ENCODE measurements at places on chromosomes 12 and 14.
A peak's percentile ranks its signal among the peaks of the same experiment; 100 is the strongest.

- DNase-seq = peak; percentile 32
Measured at GRCh38 chr12:90978117-90978770, 23.3 kb upstream of the CCER1 start.

- DNase-seq = no peak
Measured at GRCh38 chr14:94050231-94050880, 24.2 kb downstream of the OTUB2 start.

DNA sequence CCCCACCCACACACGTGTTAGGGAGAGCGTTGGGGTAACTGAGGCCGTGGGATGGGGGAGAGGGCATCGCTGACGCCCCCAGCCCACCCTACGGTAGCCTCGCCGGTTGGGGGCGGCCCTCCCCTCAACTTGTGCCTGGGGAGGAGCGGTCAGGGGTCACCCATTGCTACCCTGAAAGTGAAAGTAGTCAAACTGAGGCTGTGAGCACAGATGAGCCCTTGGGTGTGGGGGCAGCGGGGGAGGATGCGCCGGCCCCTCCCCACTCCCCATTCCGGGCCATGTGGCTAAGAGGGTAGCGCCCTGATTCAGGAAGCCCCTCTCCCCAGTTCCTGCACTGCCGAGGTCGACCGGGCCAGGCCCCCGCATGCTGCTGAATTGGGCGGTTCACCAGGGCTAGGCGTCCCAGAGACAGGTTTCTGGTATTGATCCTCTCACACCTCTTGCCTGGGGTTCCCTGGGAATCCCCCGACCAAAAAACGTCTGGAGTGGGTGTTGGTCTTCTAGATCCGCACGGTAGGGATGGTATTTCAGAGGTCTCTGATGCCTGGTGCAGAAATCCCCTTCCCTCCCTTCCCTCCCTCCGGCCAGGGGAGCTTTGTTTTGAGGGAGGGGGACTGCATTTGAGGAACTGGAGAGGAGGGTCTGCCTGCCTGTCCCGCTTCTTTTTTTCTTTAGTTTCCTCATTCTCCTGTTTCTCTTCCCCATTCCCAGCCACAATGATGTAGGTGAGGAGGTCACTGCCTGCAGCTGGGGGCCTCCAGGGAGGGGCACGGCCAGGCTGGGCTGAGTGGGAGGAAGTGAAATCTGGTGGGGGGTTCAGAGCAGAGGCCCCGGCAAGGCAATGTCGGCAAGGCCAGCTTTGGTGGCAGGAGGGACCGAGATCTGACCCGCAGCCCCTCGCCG is 1.0 kb downstream of the SH2B3 start:
- no peak for DNase-seq

- DNase-seq = no peak
Measured at GRCh38 chr12:82012176-82012575, 253.0 kb upstream of the PPFIA2 start.

- no peak for DNase-seq
Measured at GRCh38 chr14:75499084-75499875, 23.0 kb upstream of the BATF start.

- DNase-seq = no peak
Measured at GRCh38 chr12:125674554-125675338, 609.5 kb downstream of the AACS start.

DNA sequence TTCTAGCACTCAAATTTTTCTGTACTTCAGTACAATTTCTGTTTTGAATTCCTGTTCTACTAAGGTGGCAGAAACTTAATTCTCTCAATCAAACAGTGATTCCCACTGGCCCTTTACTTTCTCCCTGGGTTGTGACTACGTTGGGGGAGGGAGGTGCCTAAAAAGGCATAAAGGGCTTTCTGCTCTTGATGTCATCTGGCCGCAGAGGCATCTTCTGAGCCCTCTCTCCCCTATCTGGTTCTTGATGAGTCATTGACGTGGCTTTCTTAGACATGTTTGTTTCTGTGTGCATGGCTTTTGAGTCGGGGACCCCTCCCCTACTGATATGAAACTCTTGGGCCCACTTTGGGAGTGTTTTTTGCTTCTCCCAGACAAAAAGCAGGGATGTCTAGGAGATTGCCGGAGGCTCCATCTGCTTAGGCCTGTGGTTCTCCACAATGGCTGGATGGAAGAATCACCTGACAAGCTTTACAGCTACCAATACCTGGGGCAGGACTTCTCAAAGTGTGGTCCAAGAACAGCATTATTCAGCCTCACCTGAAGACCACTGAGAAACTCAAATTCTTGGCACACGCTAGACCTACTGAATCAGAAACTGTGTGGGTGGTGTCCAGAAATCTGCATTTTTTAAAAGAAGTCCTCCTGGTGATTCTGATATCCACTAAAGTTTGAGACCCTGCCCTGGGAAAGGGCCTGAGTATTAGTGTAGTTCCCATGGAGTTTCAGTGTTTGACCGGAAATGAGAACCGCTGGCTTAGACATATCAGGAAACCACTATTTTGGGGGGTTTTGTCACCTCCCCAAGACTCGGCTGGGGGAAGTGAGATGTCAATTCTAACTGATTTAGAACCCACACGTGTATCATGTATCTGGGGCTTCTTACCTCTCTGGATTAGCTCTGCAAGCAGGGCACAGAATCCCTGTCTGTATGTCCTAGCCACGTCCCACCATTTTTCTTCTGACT is 395.7 kb upstream of the PDE3A start:
- no peak for DNase-seq

DNA sequence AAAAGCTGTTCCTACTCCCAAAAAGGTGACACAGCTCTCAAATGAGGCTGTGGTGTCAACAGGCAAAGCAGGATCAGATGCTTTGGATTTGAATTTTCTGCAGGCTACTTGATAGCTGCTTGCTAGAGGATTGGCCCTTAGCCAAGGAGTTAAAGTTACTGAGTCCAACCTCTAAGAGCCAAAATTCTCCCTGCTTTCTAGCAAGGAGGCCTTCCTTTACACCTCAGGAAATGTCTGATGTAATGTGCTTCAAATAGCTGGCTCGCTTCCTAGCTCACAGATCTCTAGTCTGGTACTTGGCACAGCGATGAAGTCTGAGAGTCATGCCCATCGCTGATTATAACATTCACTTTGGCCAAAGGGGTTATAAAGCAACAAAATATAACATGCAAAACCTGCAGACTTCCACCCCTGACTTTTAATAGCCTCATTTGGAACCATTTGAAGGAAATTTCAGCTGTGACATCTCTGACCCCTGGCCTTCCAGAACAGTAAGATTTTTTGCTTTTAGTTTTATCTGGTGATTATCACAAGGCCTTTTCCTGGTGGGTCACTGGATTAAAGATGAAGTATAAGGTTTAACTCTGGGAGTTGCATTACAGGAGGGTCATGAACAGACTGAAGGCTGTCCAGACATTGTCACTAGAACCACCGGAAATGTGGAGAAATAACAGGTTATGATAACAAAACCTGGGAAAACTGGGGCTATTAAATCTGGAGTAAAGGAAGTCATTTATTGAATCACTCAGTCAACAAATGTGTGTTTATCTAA is 189.7 kb downstream of the EPS8 start:
- no peak for DNase-seq

- no peak for DNase-seq
Measured at GRCh38 chr12:107642240-107642639, 43.4 kb upstream of the PWP1 start.

GRCh38 chr14:99363051-99363450 is 91.1 kb upstream of the BCL11B start:
- no peak for DNase-seq

- no peak for DNase-seq
Measured at GRCh38 chr12:49015196-49015595, 3.4 kb downstream of the PRKAG1 start.

- DNase-seq = peak; percentile 63
Measured at GRCh38 chr14:50003213-50004021, 110.5 kb downstream of the ARF6 start.

DNA sequence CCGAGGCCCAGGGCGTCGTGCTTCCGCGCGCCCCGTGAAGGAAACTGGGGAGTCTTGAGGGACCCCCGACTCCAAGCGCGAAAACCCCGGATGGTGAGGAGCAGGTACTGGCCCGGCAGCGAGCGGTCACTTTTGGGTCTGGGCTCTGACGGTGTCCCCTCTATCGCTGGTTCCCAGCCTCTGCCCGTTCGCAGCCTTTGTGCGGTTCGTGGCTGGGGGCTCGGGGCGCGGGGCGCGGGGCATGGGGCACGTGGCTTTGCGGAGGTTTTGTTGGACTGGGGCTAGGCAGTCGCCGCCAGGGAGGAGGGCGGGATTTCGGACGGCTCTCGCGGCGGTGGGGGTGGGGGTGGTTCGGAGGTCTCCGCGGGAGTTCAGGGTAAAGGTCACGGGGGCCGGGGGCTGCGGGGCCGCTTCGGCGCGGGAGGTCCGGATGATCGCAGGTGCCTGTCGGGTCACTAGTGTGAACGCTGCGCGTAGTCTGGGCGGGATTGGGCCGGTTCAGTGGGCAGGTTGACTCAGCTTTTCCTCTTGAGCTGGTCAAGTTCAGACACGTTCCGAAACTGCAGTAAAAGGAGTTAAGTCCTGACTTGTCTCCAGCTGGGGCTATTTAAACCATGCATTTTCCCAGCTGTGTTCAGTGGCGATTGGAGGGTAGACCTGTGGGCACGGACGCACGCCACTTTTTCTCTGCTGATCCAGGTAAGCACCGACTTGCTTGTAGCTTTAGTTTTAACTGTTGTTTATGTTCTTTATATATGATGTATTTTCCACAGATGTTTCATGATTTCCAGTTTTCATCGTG is 612 bp downstream of the MDM2 start:
- peak; percentile 49 for DNase-seq

DNA sequence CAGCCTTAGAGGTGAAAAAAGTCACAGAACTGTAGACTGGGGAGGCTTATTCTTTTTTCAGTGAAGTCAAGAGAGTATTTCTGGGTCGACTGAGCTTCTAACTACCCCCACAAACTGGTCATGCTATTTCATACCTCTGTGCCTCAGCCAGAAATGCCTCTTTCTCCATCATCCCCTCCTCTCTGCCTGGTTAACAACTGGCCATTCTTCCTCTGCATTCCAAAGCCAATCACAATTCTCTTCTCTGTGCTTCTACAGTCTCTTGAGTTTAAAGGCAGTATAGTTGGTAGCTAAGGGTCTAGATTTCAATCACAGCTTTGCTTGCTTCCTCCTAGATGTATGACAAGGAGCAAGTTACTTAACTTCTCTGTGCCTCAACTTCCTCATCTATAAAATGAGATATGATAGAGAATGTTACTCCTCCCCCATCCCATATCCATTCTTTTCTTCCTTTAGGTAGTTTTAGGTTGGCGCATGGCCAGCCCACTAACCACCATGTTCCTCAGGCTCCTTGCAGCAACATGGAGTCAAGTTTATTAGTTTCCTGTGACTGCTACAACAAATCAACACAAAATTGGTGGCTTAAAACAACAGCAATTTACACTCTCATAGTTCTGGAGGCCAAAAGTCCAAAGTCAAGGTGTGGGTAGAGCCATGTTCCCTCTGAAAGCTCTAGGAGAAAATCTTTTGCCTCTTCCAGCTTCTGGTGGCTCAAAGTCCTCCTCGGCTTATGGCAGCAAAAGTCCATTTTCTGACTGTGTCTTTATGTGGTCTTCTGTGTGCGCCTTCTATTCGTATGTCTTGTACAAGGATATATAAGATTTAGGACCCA is 62.5 kb downstream of the ITPR2 start:
- no peak for DNase-seq

- DNase-seq = no peak
Measured at GRCh38 chr12:97276661-97277429, 185.8 kb upstream of the RMST start.

DNA sequence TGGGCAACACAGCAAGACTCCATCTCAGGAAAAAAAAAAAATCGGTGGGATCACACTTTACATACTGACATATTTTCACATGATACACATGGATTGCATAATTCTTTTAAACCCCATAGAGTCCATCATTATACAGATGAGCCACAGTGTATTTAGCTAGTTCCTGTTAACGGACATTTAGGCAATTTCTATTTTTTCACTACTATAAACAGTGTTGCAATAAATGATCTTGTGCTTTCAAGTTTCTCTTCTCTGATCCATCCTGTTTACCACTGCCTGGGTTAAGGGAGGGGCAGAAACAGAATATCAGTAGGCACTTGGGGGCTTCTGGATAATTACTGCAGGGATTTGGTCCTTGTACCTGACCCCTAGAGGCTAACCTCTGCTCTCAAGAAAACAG is 43.4 kb upstream of the SPTLC2 start:
- DNase-seq = peak; percentile 84

DNA sequence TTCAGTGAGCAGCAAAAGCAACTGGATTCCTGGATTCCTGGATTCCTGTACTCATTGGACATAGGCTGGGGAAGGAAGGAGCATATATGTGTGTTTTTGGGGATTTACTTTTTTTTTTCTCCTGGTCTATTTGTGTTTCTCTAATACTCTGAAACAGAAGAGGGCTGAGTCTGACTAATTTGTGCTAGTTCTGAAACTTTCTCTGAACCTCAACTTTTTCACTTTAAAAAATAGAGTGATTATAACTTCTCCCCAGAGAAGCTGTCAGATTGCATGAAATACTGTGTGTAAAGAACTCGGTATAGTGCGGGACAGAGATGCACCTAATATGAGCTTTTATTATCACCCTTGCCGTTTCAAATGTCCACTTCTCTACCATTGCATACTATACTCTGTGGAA is 529.5 kb downstream of the TMTC2 start:
- DNase-seq = no peak

- no peak for DNase-seq
Measured at GRCh38 chr14:53943751-53944083, 12.9 kb downstream of the BMP4 start.

GRCh38 chr14:96748362-96748761 is 48.8 kb upstream of the VRK1 start:
- no peak for DNase-seq

- no peak for DNase-seq
Measured at GRCh38 chr12:25689996-25690501, 137.0 kb upstream of the LMNTD1 start.

GRCh38 chr14:51954031-51954430 is 35.3 kb upstream of the RTRAF start:
- no peak for DNase-seq

DNA sequence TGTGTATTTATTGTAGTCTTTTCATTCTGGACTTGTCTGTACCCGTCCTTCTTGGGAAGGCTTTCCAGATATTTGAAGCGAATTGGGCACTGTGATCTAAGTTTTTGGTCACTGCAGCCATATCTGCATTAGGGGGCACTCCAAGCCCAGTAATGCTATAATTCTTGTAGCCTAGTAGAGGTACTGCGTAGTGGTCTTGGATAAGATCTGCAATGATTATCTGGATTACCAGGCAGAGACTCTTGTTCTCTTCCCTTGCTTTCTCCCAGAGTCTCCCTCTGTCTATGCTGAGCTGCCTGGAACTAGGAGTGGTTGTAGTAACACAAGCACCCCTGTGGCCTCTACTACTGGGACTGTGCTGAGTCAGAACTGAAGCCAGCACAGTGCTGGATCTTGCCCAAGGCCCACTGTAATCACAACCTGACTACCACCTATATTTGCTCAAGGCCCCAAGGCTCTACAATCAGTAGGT is 30.0 kb downstream of the SLC38A2 start:
- no peak for DNase-seq

- DNase-seq = no peak
Measured at GRCh38 chr14:104599446-104599845, 5.1 kb downstream of the TMEM179 start.

GRCh38 chr14:23284654-23285529 is 1.0 kb downstream of the HOMEZ start:
- DNase-seq = peak; percentile 14

- no peak for DNase-seq
Measured at GRCh38 chr14:86802726-86803125, 1190.3 kb downstream of the GALC start.
